Heart right ventricle (tissue), 16 donors: ENCODE measurements at places on chromosomes 2 and 18. TPM values are rescaled to one million over a fixed set of nuclear protein-coding genes. Genes with fewer than 3 reads are reported as not detected.

The RNF103 gene
- 44.7 TPM for total RNA-seq

The LCT gene
- total RNA-seq: not detected

The ZSWIM2 gene
- total RNA-seq: not detected

The POMC gene
- 6.5 TPM for total RNA-seq

The DNAJC5G gene
- total RNA-seq: 1.0 TPM

The SEMA4C gene
- total RNA-seq: 22.2 TPM

The KCNG2 gene
- total RNA-seq: not detected

The ALPI gene
- total RNA-seq: not detected

The NT5DC4 gene
- total RNA-seq: not detected

The BOLL gene
- 0.18 TPM for total RNA-seq

The HOXD12 gene
- total RNA-seq: not detected

The RAMP1 gene
- 428 TPM for total RNA-seq

The ACMSD gene
- not detected for total RNA-seq

The AMER3 gene
- not detected for total RNA-seq

The MYO3B gene
- total RNA-seq: 0.11 TPM

The CHRNA1 gene
- total RNA-seq: not detected

The CCDC74B gene
- total RNA-seq: 0.32 TPM

The GRB14 gene
- 21.8 TPM for total RNA-seq

The DSC2 gene
- total RNA-seq: 23.8 TPM

The MATN3 gene
- total RNA-seq: not detected

The SLC9A4 gene
- 0.07 TPM for total RNA-seq

The PER2 gene
- total RNA-seq: 19.0 TPM

The IL18R1 gene
- 1.2 TPM for total RNA-seq

The GNLY gene
- total RNA-seq: 43.2 TPM

The OTX1 gene
- not detected for total RNA-seq

The SLC30A3 gene
- 15.4 TPM for total RNA-seq

The HAAO gene
- 4.3 TPM for total RNA-seq

The CCT7 gene
- total RNA-seq: 195 TPM

The CDH20 gene
- not detected for total RNA-seq

The KYNU gene
- 0.67 TPM for total RNA-seq

The TBR1 gene
- total RNA-seq: not detected

The CPLX4 gene
- total RNA-seq: not detected

The IL36A gene
- total RNA-seq: not detected

The PDE6D gene
- 20.1 TPM for total RNA-seq

The ORMDL1 gene
- total RNA-seq: 24.8 TPM

The SFT2D3 gene
- 3.7 TPM for total RNA-seq

The REG1B gene
- total RNA-seq: not detected

The DSEL gene
- total RNA-seq: 2.1 TPM

The TMEM150A gene
- total RNA-seq: 8.7 TPM
